GM19239 (cell line): ENCODE measurements at places on chromosomes 5 and 9.

GRCh38 chr9:97600531-97601227 lies 32.5 kb downstream of the TSTD2 start:
- no peak for DNase-seq

GRCh38 chr9:84266087-84266561 lies 74.4 kb downstream of the SLC28A3 start:
- DNase-seq = no peak

- no peak for DNase-seq
Measured at GRCh38 chr5:14364576-14365472, 216.8 kb upstream of the OTULINL start.

- no peak for DNase-seq
Measured at GRCh38 chr9:70480405-70480980, 66.0 kb upstream of the KLF9 start.

DNA sequence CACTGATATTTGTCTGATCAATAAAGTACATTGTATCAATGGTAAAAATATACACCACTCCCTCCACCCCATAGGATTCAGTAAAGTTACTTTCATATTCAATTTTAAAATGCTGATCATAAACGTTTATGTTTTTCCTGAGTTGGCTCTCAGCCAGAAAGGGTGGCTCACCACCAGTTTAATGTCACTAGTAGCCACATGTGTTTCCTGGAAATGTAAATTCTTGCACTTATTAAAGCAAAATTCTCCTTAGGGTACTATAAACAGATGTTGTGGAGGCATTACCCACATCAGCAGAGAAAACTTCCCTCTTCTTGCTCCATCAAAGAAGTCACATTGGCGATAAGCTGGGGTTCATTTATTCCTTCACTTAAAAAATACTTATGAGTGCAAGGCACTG lies 210.3 kb downstream of the SREK1 start:
- no peak for DNase-seq

- no peak for DNase-seq
Measured at GRCh38 chr9:75274781-75275180, 186.5 kb downstream of the OSTF1 start.

- no peak for DNase-seq
Measured at GRCh38 chr9:8252445-8252844, 452.9 kb upstream of the DMAC1 start.

DNA sequence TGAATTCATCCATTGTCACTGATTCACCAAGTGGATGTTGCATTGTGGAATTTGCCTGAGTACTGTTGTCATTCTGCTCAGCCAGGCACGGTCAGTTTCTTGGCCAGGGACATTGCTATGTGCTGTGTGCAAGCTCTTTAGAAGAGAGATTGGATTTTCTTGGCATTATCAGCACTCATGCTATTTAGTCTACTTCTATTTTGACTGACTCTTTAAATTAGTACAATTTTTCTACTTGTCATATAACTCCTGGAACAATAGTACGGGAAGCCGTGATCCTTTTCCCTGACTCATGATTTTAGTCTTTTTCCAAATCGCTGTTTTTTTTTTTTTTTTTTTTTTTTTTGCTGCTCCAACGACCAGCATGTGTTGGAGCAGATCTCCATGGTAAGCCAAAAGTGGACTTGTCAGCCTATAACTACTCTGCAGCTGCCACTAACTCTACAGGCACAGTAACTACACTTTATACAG lies 129.7 kb downstream of the CDC42SE2 start:
- no peak for DNase-seq

- no peak for DNase-seq
Measured at GRCh38 chr5:58828258-58828657, 245.4 kb downstream of the RAB3C start.

- DNase-seq = no peak
Measured at GRCh38 chr9:91119142-91119541, 242.6 kb downstream of the AUH start.

- DNase-seq = no peak
Measured at GRCh38 chr9:12183321-12183720, 509.9 kb upstream of the TYRP1 start.

GRCh38 chr5:173328844-173329490 lies 753 bp upstream of the STC2 start:
- DNase-seq = no peak

GRCh38 chr5:61254969-61255555 lies 77.0 kb upstream of the ZSWIM6 start:
- no peak for DNase-seq

DNA sequence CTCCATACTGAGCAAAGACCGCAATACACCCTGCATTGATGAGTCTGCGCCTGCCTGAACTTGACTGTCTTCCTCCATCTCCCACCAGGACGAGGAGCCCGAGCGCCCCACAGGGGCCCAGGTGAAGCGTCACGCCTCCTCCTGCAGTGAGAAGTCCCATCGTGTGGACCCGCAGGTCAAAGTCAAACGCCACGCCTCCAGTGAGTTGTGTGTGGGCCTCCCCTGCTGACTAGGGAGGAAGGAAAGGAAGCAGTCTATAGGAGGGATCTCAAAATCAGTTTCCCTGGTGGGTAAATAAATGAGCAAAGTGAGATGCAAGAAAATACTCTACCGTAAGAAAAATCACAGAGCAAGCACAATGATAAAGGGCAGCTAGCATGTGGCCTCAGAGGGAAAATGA lies 22.8 kb upstream of the GRPEL2 start:
- no peak for DNase-seq

GRCh38 chr9:114856215-114856941 lies 50.5 kb upstream of the TNFSF15 start:
- no peak for DNase-seq

- DNase-seq = no peak
Measured at GRCh38 chr5:150106674-150107426, 20.5 kb upstream of the CSF1R start.

GRCh38 chr5:132877466-132877865 lies 4.0 kb downstream of the LEAP2 start:
- DNase-seq = no peak

DNA sequence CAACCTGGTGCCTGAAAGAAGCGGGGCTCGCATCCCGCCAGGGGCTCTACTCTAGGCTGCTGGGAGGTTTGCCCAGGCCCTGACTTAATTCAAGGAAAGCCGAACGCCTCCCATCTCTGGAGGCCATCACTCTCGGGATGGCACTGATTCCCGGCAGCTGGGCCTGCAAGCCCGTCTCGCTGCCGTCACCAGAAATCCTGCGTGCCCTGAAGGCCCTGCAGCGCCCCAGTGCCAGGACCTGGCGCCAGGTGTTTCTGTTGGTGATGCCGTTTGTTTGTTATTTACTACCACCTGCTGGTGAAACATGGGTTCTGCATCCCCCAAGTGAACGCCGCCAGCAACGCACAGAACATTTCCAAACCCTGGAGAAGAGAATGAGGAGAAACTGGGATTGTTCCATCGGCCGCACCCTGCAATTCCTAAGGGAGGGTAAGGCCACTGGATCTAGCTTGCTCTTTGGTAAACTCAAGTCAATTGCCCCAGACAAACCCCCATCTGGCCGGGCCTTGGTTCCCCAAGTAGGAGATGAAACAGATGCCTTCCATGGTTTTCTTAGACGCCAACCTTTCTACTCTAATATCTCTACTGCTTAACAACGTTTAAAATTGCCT lies 77.9 kb downstream of the AK8 start:
- DNase-seq = peak; percentile 67

DNA sequence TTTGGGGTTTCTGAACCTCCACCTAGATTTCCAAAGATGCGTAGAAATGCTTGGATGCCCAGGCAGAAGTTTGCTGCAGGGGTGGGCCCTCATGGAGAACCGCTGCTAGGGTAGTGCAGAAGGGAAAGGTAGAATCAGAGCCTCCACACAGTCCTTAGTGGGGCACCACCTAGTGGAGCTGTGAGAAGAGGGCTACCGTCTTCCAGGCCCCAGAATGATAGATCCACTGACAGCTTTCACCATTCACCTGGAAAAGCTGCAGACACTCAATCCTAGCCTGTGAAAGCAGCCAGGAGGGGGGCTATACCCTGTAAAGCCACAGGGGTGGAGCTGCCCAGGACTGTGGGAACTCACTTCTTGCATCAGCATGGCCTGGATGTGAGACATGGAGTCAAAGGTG lies 13.3 kb upstream of the HSDL2 start:
- no peak for DNase-seq

DNA sequence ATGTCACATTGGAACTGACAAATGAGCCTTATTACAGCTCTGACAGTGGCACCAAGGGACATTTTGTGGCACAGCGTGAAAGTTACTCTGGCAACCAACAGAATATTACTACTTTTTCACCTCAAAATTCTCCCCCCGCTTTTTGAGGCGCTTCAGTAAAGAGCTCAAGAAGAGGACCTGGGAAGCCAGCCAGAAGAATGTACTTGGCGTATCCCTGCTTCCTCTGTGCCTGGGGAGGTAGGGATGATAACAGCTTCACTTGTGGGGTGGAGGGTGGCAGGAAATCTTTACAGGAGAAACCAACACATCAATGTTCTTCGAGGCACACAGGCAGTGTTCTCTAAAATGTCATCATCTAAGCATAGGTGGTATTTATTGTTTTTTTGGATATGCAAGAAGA lies 624.1 kb downstream of the NR2F1-AS1 start:
- no peak for DNase-seq
